Heart right ventricle (tissue), 16 donors: ENCODE measurements at places on chromosomes 1 and 21. TPM values are rescaled to one million over a fixed set of nuclear protein-coding genes. Genes with fewer than 3 reads are reported as not detected.

The APP gene
- total RNA-seq = 428 TPM

The GJC2 gene
- total RNA-seq = 1.5 TPM

The DMRTB1 gene
- not detected for total RNA-seq

The HCN3 gene
- total RNA-seq = 0.93 TPM

The SPAG17 gene
- not detected for total RNA-seq

The KIFAP3 gene
- total RNA-seq = 65.3 TPM

The FHAD1 gene
- 1.0 TPM for total RNA-seq

The ADORA1 gene
- 9.2 TPM for total RNA-seq

The TCEA3 gene
- total RNA-seq = 63.3 TPM

The TMPRSS15 gene
- total RNA-seq = not detected

The TENT5C gene
- total RNA-seq = 9.4 TPM

The KPRP gene
- not detected for total RNA-seq

The XPR1 gene
- total RNA-seq = 52.6 TPM

The LHX4 gene
- total RNA-seq = not detected

The CHI3L2 gene
- total RNA-seq = 0.78 TPM

The ITGB2 gene
- 10.2 TPM for total RNA-seq

The SIK1 gene
- 24.5 TPM for total RNA-seq

The CSMD2 gene
- 0.06 TPM for total RNA-seq

The DNASE2B gene
- not detected for total RNA-seq

The PLEKHG5 gene
- total RNA-seq = 14.7 TPM

The GJA5 gene
- 11.7 TPM for total RNA-seq

The OPRD1 gene
- not detected for total RNA-seq

The MXRA8 gene
- total RNA-seq = 22.0 TPM

The KDM5B gene
- total RNA-seq = 15.8 TPM

The SLFNL1 gene
- total RNA-seq = not detected

The TNFRSF9 gene
- not detected for total RNA-seq

The ADCY10 gene
- total RNA-seq = 0.10 TPM

The CRYAA gene
- not detected for total RNA-seq

The CBR3 gene
- total RNA-seq = 2.1 TPM

The MAST2 gene
- total RNA-seq = 96.0 TPM

The LRRC7 gene
- total RNA-seq = 2.1 TPM

The BACE2 gene
- total RNA-seq = 15.5 TPM

The MATN1 gene
- not detected for total RNA-seq

The CLCA1 gene
- not detected for total RNA-seq

The TTLL7 gene
- 2.1 TPM for total RNA-seq

The KIAA1614 gene
- total RNA-seq = 8.3 TPM

The C8A gene
- not detected for total RNA-seq

The GSTM1 gene
- total RNA-seq = 28.7 TPM

The KAZN gene
- 1.5 TPM for total RNA-seq

The RPTN gene
- not detected for total RNA-seq

The WASF2 gene
- total RNA-seq = 49.6 TPM

The CHI3L1 gene
- total RNA-seq = 0.39 TPM

The CXADR gene
- 38.2 TPM for total RNA-seq

The RHOU gene
- 5.3 TPM for total RNA-seq

The RIMS3 gene
- 0.71 TPM for total RNA-seq

The VANGL2 gene
- 2.4 TPM for total RNA-seq
